ENCODE measurements at places on chromosomes 11 and 22.

DNA sequence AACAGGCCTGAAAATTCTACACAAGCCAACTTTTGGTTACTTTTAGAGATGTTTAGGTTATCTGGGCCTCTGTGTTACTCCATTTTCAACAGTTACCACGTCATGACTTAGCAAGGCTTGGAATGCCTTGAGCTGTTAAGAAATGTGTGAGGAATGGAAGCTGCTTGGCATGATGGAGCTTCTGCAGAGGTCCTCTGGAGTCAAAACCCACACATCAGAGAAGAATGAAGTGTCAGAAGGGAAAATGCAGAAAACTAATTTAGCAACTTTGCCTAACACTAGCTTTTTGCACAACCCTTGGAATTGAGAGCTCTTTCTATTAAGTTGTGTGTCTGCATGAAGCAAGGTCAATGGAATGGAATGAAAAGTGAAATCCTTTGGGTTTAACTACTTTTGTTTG is 27.4 kb downstream of the FAT3 start:
- DNase-seq, result no peak

GRCh38 chr11:14290422-14290821 is 68.6 kb downstream of the RRAS2 start:
- DNase-seq, result no peak

- peak; percentile 34 for DNase-seq
Measured at GRCh38 chr11:4891996-4892640, 10.4 kb downstream of the OR51T1 start.

DNA sequence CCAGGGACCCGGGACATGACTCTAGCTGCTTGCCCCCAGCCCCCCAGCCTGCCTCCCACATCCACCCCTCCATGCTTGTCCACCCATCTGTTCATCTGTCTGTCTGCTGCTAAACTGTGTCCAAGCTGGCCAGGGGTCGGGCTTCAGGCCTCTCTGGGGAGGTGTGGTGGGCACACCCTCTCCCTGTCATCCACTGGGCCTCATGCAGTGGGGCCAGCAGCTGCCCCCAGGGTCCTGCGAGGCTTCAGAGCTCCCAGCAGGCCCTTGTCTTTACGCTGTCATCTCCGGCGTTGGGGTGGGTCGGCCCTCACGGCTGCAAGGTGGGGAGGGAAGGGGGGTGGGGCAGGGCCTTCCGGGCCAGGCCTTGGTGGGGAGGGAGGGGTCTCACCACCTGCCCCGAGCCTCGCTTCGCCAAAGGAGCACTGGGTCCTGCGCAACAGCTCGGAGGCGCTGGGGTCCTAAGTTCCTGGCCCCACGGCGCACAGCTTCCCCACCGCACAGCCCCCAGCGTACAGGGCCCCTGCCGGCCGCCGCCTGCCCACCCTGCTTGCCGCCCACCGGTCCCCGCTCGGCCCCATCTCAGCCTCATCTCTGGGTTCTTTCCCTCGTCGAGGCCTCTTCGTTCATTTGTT is 26.7 kb downstream of the MOB2 start:
- DNase-seq, result no peak

DNA sequence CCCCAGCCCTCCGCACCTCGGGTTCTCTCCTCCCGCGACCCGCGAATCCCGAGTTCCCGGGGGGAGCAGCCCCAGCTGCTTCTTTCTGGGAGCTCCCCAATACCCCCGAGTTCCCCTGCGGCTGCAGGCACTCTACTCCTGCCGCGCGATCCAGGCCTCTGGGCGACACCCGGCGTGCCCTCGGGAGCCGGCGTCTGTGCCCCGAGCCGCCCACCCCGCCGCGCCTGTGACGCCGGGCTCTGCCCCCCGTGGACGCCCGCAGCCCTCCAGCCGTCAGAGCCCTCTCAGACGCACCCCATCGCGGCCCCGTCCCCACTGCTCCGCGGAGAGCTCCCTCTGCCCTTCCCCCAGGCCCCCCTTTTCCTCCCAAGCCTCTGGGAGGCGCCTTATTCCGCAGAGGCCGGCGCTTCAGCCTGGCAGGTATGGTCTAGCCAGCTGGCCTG is 422 bp downstream of the GLB1L2 start:
- DNase-seq, result no peak

- DNase-seq, result no peak
Measured at GRCh38 chr22:17268501-17269223, 49.4 kb upstream of the ADA2 start.

- DNase-seq, result peak; percentile 24
Measured at GRCh38 chr22:44738347-44738715, 14.0 kb upstream of the ARHGAP8 start.

DNA sequence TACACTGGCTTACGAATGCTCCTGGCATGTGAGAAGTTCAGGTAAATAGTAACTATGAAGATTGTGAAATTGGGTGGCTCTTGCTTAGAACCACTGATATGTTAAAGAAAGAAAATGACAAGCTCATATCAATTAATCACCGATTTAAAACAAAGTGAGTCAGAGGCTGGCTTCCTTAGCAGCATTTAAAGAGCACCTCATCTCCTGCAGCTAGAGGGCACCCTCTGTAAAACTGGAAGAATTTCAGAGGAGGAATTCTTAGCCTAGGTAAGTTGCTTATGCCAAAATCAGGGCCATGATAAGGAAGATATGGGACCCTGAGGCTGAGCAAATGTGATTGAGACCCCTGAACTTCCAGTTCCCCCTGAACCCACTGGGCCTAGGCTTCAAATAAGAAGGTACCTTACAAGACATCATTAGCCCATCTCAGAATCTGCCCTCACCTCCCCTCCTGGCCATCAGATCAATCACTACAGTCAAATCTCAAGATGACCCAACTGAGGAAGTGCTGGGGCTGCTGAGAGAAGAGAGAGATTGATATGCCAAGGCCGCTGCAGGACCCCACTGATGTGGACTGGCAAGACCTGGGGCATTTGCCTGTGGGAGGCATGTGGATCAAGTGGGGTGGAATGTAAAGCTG is 8.6 kb upstream of the CD3E start:
- DNase-seq, result peak; percentile 68

GRCh38 chr11:118908901-118909618 is 16.7 kb downstream of the BCL9L start:
- DNase-seq, result no peak

GRCh38 chr11:13214276-13214675 is 63.3 kb upstream of the BMAL1 start:
- no peak for DNase-seq

DNA sequence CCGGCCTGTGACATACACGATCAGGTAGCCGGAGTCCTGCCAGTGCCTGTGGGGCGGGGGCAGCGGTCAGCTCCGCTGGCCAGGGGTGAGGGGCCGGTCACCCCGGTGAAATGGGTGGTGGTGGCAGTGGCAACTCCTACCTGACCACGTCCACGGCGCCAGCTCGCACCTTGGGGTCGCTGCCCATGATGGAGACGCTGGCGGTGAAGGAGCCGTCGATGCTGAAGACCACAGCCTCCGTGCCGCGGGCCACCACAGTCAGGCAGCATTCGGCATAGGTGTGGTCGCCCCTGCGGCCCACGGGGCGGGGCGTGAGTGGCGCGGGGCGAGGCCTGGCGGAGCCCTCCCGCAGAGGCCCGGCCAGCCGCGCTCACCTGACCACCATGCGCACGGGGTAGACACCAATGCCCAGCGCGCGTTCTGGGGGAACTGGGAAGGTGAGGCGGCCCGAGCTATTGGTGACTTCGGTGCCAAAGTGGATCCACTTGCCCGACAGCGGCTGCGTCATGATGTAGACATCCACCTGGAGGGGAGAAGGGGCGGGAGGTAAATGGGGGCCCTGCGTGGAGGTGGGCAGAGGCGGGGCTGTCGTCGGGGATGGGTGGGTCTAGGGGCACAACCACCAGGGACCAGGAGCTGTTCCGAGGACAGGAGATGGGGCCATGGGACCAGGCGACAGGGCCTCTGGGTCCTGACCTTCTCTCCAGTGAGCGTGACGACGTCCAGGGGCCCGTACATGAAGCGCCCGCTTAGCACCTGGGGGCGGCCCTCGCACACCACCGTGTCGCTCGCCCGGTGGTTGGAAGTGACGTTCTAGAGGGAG is 10.9 kb downstream of the AIP start:
- DNase-seq, result no peak

DNA sequence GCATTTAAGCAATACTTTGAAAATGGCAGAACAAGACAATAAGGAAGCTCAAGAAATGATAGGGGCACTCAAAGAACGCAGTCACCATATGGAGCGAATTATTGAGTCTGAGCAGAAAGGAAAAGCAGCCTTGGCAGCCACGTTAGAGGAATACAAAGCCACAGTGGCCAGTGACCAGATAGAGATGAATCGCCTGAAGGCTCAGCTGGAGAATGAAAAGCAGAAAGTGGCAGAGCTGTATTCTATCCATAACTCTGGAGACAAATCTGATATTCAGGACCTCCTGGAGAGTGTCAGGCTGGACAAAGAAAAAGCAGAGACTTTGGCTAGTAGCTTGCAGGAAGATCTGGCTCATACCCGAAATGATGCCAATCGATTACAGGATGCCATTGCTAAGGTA is 51.9 kb downstream of the SPECC1L start:
- DNase-seq, result no peak

DNA sequence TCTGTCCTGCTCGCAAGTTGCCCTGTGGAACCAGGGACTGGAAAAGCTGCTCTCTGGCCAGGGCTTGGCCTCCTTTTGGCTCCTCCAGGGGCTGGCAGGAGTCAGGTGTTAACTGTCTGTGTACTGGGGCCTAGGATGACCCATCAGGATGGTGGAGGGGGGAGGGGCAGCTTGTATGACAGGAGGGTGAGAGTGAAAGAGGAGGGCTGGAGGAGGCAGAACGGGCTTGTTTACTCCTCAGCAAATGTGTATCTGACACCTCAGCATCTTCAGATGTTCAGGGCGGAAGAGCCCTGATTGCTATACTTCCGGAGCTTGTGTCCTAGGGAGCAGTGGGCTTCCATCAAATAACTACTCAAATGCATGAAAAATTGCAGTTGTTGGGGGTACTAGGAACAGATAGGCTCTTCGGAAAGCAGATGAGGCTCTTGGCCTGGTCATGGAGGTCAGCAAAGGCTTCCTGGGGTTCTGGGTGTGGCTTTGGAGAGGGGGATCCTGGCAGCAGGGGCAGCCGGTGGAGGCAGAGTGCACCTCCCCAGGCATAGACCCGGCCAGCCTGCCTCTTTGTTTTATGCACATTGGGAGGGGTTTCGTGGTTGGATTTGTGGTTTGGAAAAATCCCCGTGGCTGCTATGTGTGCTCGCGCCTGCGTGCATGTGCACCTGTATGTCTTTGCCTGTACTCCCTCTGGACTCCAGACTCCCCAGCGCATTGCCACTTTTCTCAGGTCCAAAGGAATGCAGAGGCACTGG is 31.2 kb downstream of the CD82 start:
- no peak for DNase-seq

- DNase-seq, result no peak
Measured at GRCh38 chr11:62190011-62190410, at the start of gene SCGB1D1. Gene SCGB1D1 (plus strand): TSS chr11:62190216. CDS start chr11:62190285, 69 bp downstream.

DNA sequence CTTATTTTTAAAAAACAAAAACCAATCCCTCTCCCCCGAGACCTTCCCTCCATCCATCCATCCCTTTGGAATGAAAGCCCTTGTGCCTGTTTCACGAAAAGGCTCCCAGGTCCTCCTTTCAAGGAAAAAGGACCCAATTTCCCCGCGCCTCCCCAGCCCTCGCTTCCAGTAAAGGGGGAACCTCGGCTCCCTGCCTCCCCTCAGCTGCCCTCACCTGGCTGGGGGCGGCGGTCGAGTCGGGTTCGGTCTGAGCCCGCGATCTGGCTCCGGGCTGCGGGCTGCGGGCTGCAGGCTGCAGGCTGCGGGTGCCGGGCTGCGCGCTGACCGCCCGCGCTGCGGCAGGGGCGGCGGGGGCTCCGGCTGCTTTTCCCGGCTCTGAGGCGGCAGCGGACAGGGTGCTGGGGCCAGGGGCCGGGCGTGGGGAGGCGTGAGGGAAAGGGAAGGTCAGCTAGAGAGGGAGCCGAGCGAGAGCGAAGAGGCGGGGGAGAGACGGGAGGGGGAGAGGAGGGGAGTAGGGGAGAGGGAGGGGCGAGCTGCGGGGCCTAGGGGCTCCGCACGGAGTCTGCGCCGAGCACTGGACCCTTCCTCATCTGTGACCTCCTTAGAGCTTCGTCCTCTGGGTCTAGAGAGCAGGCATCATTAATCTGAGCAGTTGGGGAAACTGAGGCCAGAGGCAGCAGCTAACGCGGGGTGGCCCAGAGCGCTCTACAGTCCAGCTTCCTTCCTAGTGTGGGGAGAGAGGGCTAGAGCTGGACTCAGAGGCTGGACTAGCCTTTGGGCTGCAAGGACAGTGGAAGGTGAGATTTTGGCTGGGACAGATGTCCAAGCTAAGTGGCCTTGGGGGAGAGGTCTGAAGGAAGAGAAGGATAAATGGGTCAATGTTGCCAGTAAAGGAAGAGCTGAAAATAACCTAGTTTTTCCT is at the start of gene C1QTNF4:
TSS of gene C1QTNF4 (minus strand) at position 478 of the 922 bp plus-strand sequence. CDS start 3,601 bp downstream, outside the sequence.
- no peak for DNase-seq

GRCh38 chr11:31783252-31783651 is 27.9 kb downstream of the PAX6 start:
- no peak for DNase-seq

- DNase-seq, result no peak
Measured at GRCh38 chr11:3826721-3827120, 14.0 kb downstream of the RHOG start.

DNA sequence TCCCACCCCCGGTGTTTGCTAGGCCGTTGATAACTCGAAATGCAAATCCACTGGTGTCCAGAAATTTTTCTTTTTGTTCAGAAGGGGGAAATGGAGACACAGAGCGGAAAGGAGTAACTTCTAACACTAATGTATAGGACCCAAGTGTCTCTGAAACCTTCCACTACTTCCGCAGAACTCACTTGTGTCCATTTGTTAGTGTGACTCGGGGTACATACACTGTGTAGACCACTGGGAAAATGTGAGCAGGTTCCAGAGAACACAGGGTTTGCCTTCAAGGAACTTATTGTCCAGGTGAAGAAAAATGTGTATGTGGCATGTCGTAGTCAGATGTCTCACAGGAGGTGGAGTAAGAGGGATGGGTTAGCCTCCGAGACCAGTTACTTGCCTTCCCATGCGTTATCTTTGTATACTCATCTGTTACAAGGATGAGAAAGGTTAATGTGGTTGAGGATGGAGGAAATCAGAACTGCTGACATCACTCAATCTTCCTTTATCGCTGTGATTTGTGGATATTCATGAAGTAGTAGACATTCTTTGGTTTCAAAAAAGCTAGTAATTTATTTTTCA is 857 bp downstream of the ARCN1 start:
- DNase-seq, result peak; percentile 45

- DNase-seq, result no peak
Measured at GRCh38 chr11:115710980-115711379, 206.8 kb upstream of the CADM1 start.

GRCh38 chr22:47806894-47807293 is 1044.4 kb downstream of the TBC1D22A start:
- DNase-seq, result no peak
